Islet precursor cell (in vitro differentiated cells): ENCODE measurements at places on chromosomes 2 and 18.

GRCh38 chr2:19099181-19099580 is 259.2 kb downstream of the OSR1 start:
- DNase-seq, result no peak

- DNase-seq, result no peak
These were observed 265.4 kb downstream of the AFF3 start for GRCh38 chr2:99876956-99877355.

- DNase-seq, result no peak
These were observed 1.2 kb downstream of the SAP130 start for GRCh38 chr2:128026448-128027277.

- peak; percentile 50 for DNase-seq
These were observed 63.6 kb downstream of the ZBTB7C start for GRCh38 chr18:48345596-48345995.
